Panc1 (cell line): ENCODE measurements at places on chromosomes 5 and 9.

DNA sequence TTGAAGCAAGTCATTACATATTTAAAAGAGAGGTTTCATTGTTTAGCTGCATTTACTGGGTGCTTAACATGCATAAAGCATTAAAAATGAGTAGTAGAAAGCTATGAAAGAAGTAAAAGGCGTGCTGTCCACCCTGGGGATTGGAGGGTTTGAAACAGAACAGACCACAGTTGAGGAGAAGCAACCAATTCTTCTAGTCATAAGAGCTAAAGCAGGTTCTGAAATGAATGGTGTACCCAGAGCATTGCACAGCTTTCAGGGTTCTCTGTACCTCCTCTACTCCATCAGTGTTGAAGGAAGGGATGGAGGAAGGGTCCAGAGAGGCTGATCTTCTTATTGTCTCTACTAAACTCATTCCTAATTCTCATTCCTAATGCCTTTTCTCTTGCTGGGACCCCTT lies 68.9 kb downstream of the SH3RF2 start:
- DNase-seq = no peak

- no peak for DNase-seq
Observed at GRCh38 chr9:72726947-72727346, 205.5 kb downstream of the TMC1 start.

DNA sequence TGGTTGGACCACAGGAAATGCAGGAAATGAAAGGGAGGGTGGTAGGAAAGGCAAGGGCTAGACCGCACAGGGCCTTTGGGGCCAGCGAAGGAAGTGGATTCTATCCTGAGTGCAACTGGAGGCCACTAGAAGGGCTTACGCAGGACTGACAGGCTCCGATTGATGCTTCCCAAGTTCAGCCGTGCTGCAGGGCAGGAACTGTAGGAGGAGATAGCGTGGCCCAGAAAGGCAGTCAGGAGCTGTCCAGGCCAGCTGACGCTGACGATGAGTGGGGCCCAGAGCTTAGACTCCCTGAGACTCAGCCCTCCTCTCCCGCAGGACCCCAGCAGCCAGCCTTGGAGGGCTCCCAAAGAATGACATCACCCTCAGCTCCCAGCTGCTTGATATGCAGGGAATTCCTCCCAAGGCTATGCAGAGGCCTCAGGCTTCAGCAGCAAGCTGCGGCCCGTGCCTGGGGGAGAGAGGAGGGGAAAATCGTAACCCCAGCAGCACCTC lies 48.8 kb downstream of the KCNIP1 start:
- DNase-seq = no peak

- no peak for DNase-seq
Observed at GRCh38 chr9:36721846-36722588, 149.3 kb downstream of the MELK start.

DNA sequence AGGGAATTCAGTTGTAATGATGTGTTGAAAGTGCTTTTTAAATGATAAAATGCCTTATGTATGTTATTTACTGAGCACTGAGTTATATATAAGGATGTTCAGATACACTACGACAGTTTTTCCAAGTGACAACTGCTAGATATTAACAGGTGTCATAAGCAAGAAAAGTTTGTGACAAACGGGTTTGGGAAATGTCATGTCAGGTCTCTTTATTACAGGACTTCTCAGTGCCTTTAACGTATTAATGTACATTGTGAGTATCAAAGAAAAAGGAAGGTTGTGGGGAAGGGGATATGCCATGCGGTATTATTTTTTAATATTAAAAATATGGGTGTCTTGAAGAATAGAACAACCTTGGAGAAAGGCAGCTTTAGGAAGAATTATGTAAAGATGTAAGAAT lies 56.4 kb downstream of the RAI14 start:
- DNase-seq = no peak

DNA sequence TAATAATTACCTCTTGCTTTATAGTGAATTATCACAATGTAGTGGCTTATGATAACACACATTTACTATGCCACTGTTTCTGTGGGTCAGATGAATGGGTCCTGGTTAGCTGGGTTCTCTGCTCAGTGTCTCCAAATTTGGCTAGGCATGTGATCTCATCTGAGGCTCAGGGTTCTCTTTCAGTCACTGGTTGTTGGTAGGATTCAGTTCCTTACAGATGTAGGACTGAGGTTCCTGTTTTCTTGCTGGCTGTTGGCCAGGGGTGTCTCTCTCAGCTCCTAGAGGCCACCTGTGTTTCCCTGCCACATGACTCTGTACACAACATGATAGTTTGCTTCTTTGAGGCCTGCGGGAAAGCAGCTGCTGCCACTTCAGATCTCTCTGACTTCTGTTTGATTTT lies 7.1 kb downstream of the NFX1 start:
- DNase-seq = no peak

DNA sequence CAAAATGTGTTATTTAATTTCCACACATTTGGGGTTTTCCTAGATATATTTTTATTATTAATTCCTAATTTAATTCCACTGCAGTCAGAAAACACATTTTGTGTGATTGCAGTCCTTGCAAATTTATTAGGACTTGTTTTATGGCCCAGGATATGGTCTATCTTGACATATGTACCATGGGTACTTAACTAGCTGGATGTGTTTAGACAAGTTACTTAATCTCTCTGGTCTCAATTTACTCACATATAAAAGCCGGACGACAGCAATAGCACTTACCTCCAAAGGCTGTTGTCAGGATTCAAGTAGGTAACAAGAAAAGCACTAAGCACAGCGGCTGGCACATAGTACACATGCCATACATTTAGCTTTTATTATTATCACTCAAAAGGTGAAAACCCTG lies 118.2 kb upstream of the MSX2 start:
- no peak for DNase-seq

GRCh38 chr5:28648108-28648507 lies 1609.7 kb upstream of the CDH9 start:
- DNase-seq = no peak

DNA sequence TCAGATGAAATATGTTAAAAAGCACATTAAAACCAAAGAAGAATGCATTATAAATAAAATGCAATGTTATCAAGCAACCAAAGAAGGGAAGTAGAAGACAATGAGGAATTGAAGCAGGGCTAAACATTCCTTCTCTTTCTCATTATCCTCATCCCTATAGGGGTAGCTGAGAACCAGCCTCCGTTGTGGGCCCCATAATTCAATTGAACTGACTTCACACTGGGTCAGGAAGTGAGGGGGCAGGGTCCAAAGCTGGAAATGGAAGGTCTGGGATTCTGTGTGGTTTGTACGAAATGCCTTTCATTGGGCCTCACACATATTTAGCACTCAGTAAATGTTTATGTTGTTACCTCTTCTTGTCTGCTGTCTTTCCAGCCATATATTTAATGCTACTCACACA lies 220.4 kb upstream of the CD180 start:
- no peak for DNase-seq

DNA sequence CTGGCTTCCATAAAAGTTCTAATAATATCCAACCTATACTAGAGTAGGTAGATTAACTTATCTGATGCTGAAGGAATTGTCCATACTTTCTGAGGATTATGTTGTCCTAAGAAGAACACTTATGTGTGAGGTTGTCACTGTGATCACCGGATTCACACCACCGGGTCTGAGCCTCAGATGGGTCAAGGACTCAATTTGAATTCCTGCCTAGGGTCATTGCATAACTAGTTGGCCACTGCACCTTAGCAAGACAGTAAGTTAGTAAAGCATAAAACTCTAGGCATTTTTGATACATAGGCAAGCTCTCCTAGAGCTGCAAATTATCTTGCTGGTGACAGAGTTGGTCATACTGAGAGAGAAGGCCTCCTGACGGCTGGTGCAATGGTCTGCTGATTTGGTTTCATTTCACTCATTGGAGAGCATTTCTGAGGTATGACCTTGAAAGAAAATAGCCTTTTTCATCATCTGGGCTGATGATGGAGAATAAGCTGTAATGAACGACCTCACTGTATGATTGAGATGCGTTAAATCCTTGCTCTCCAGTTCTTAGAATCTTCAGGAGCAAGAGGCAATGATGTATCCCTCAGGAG lies 72.0 kb upstream of the CKMT2 start:
- no peak for DNase-seq

DNA sequence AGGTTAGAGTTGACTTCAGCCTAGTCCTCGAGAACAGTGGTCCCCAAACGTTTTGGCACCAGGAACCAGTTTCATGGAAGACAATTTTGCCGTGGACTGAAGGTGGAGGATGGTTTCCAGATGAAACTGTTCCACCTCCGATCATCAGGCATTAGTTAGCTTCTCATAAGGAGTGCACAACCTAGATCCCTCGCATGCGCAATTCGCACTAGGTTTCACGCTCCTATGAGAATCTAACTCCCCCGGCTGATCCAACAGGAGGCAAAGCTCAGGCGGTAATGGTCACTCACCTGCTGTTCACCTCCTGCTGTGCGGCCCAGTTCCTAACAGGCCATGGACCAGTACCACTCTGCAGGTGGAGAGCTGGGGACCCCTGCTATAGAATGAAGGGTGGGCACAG lies 163.6 kb downstream of the CDH6 start:
- no peak for DNase-seq

DNA sequence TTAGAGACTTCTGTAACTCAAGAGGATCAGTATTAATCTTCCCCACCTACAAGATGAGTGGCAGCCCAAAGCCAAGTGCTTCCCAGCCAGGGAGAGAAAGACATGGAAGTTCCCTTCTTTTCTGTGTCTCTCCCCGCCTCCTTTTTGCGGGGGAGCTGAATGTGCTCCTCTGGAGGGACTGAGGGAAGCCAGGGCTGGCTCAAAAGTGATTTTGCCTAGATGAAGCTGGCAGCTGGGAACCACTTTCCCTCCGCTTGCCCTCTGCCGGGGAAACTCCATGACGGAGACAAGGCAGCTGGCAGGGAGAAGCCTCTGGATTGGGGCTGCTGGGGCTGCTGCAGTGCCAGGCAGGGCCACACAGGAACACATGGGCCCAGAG lies 24.4 kb downstream of the EGR1 start:
- no peak for DNase-seq

DNA sequence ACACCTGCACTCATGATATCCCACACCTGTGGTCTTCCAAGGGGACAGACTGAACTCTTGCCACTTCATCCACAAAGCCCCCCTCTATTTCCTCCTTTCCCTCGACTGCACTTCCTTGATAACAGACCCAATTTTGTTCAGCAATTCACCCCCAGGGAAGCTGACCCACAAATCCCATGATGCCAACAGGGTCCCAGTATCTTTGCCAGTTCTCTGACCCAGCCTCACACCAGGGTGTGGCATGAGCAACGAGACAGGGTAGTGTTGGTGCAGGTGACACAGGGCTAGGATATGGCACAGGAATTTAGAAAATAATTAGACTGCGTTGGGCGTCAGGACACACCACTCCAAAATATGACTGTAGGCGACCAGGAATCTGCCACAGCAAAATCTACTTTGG lies 30.2 kb upstream of the KCNIP1 start:
- no peak for DNase-seq

- DNase-seq = no peak
Observed at GRCh38 chr5:123086376-123087055, 2.5 kb upstream of the PRDM6 start.

DNA sequence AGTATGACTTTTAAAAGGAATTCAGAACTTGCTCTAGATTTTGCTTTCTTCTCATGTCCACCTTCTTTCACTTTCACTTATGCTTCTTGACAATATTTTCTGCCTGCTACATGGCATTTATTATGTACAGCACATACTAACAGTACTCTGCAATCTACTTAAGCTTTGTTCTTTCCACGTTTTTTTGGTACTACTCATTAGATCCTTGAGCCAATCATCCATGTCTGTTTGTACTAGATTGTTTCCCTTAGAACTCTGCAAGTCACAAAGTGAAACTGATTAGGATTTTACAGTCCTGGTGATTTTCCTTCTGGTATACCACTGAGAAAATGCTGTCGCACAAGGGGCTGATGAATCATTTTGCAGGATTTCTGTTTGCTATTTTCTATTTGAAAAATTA lies 78.3 kb downstream of the PARP8 start:
- DNase-seq = no peak

DNA sequence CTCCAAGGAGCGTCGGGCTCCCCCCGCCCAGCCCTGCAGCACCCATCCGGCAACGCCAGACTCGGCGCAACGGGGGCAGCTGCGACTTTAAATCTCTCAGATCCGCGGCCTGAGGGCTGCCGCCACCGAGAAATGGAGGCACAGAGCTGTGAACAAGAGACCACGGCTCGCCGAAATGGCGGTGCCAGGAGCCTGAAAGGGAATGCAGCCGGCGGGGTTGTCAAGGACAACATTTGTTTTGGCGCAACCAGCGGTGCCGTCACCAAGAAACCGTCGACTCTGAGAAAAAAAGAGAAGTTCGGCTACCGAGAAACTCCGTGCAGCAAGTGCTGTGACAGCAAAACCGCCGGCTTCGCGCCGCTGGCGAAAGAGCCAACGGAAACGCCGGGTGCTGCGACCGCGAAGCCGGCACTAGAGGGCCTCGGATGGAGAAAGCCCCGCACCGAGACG lies 2.1 kb upstream of the ANXA2R start:
- no peak for DNase-seq

- no peak for DNase-seq
Observed at GRCh38 chr9:127129073-127129717, 6.8 kb upstream of the ANGPTL2 start.

GRCh38 chr9:124121725-124122124 lies 110.2 kb downstream of the LHX2 start:
- DNase-seq = no peak

- DNase-seq = peak; percentile 54
Observed at GRCh38 chr5:54217826-54218503, 92.4 kb downstream of the ARL15 start.

DNA sequence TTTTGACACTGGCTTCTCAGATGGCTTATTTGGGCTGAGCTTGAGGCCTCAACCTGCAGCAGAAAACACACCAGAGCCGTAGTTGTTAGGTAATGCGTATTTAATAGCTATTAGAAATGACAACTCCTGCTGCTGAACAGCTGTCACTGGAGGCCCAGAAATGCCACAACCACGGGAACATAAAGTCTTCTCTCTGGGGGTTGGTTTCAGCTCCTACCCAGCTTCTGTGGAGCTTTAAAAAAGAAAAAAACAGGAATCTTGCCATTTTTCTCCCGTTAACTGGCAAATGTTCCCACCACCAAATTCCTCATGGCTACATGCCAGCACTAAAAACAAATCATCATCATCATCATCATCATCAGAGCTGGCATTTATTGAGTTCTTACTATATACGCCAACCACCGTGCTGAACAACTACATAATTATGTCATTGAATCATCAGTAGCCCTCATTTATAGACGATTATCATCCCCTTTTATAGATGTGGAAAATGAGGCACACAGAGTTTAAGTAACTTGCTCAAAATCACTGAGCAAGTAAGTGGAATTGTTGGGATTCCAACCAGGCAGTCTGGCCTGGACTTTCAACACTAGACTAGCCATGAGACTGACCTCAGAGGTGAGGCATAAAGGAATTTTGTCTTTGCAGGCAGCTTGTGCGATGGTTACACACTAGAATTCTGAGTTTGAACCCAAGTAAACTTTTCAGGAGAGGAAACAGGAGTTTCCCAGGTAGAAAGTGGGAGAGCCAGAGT lies 185.3 kb upstream of the WWC1 start:
- DNase-seq = no peak

- no peak for DNase-seq
Observed at GRCh38 chr9:25733336-25733982, 55.2 kb upstream of the TUSC1 start.
